Gastrocnemius medialis (tissue), 4 donors: ENCODE measurements at places on chromosomes 3 and 15. TPM values are rescaled to one million over a fixed set of nuclear protein-coding genes. Genes with fewer than 3 reads are reported as not detected.

Gene TSEN2
- 19.5 TPM for total RNA-seq

Gene EHD4
- total RNA-seq, result 4.6 TPM

Gene CSNK1G1
- 6.6 TPM for total RNA-seq

Gene APEH
- 140 TPM for total RNA-seq

Gene RTP1
- not detected for total RNA-seq

Gene PLA2G4E
- not detected for total RNA-seq

Gene PLIN1
- total RNA-seq, result 1.8 TPM

Gene SPATA12
- total RNA-seq, result not detected

Gene KCNMB2
- not detected for total RNA-seq

Gene GP9
- total RNA-seq, result not detected

Gene SCN5A
- 2.8 TPM for total RNA-seq

Gene PGBD4
- total RNA-seq, result 1.9 TPM

Gene TRIM71
- not detected for total RNA-seq

Gene KNSTRN
- total RNA-seq, result 22.0 TPM

Gene XCR1
- not detected for total RNA-seq

Gene HHLA2
- not detected for total RNA-seq

Gene MORC1
- not detected for total RNA-seq

Gene WDR93
- total RNA-seq, result not detected

Gene LDHAL6B
- not detected for total RNA-seq

Gene TMEM42
- total RNA-seq, result 12.9 TPM

Gene MUC20
- 1.5 TPM for total RNA-seq

Gene ANKUB1
- not detected for total RNA-seq

Gene PRR20G
- not detected for total RNA-seq

Gene SLC28A1
- total RNA-seq, result 0.47 TPM

Gene CLDN11
- 0.53 TPM for total RNA-seq

Gene PP2D1
- total RNA-seq, result not detected

Gene MME
- 67.3 TPM for total RNA-seq

Gene IL17RB
- 0.55 TPM for total RNA-seq

Gene FAM43A
- 4.8 TPM for total RNA-seq

Gene RBPMS2
- total RNA-seq, result 0.61 TPM

Gene B3GALNT1
- total RNA-seq, result 0.81 TPM

Gene CNTN4
- 0.51 TPM for total RNA-seq

Gene IL20RB
- 0.51 TPM for total RNA-seq
